GM12891 (cell line): ENCODE measurements at places on chromosomes 7 and 10.

DNA sequence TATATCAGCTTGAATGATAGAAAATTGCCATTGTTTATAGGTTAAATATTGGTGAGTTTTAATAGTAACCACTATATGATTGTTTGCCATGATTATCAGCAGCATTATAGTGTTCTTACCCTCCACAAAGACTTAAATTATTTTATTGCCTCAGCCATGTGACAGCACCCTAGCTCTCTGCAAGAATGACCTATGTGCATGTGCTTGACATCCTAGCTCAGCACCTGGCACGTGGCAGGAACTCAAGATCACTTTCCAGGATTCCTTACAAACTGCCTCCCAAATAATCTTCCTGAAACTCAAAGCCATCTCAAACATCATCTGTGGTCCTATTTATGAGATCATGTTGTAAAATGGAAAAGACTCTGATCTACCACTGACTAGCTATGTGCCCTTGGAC lies 68.1 kb upstream of the ANKRD30A start:
- DNase-seq: no peak

DNA sequence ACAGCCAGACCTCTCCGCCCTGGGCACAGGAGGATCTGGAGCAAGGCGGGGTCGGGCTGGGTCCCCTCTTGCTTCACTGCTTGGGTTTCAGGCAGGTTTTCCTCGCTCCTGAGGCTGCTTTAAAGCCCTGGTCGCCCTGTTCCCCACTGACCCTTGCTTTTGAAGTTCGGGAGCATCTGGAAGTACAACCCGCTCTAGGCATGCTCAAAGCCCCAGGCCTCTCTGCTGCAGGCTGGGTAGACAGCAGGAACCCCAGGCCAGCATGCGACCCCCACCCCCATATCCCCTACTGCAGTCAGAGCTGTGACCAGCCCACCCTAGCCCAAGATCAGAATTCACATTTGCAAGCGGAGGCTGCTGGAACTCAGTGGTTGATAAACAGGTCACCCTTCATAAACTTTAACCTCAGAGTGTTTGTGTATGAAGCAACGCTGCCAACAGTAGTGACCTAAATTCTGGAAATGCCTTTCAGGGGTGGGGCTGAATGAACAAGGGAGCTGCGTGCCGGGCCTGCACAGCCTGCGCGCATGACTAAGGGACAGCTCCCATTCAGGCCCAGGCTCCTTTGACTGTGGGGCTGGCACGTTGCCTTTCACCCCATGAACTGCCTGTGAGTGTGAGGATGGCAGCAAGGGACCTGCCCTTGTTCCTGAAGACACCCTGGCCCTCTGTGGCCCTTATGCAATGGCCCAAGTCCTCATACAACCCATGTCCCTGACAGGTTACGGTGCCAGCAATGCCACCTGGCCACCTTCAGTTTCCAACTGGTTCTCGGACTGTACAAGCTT lies 52.5 kb downstream of the PROSER2 start:
- no peak for DNase-seq

GRCh38 chr7:64888901-64889685 lies 14.0 kb upstream of the ZNF273 start:
- no peak for DNase-seq

GRCh38 chr7:77954773-77955555 lies 156.4 kb downstream of the PHTF2 start:
- DNase-seq: no peak

- DNase-seq: peak; percentile 3
Observed at GRCh38 chr10:23826421-23826820, 382.5 kb upstream of the KIAA1217 start.

GRCh38 chr7:92720604-92721350 lies 115.6 kb downstream of the CDK6 start:
- DNase-seq: no peak

DNA sequence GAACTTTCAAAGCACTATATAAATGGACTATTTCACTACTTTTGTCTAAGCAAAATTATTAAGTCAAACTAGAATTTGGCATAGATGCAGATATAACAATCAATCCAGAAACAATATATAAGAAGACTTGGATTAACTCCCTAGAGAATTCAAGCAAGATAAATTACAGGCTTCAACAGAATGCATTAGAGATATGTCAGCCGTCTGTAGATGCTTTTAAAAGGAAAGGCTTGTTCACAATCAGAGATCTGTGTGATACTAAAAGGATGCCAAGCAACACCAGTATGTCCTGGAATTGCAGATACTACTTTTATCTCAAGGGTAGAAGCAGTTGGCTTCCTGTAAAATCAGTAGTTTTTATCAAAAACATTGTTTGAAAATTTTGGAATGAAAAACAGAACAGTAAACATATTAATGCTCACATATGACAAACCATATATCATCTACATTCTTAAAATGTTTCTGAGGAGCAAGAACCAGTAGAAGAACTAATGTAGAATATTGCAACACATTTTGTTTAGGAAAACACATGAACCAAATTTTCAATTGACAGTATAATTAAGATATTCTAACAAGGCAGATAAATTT lies 947.9 kb upstream of the LRRN3 start:
- DNase-seq: no peak

DNA sequence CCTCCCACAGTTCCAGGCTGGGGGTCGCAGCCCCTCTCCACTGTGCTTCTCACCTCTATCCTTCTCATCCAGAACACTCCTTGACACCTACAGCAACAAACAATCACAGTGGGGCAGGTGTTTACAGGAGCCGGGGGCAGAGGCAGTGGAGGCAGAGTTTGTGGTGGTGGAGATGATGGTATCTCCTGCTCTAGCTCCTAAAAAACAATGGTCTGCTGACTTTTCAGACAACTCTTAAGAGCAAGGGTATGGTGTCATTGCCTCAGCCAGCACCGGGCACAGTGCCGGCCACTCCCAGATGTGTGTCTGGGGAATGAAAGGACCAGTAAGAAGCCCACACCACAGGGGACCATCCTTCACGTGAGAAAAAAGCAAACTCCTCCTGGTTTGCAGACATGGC lies 36.3 kb upstream of the ANTXRL start:
- no peak for DNase-seq

DNA sequence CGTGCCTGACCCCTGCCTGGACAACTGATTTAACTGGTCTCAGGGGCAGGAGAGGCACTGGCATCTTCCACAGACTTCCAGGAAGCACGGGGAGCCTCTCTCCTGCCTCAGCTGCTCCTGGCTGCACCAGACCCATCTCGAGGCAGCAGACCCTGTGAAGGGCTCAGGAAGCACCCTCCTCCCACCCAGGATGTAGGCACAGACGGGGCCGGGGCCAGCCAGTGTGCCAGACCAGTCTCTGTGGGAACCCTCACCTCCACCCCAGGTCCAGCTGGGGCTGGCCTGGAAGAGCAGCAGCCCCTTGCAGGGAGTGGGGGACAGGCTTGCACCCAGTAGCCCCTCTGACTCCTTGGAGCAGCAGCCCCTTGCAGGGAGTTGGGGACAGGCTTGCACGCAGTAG lies 56.3 kb downstream of the RASGEF1A start:
- no peak for DNase-seq

DNA sequence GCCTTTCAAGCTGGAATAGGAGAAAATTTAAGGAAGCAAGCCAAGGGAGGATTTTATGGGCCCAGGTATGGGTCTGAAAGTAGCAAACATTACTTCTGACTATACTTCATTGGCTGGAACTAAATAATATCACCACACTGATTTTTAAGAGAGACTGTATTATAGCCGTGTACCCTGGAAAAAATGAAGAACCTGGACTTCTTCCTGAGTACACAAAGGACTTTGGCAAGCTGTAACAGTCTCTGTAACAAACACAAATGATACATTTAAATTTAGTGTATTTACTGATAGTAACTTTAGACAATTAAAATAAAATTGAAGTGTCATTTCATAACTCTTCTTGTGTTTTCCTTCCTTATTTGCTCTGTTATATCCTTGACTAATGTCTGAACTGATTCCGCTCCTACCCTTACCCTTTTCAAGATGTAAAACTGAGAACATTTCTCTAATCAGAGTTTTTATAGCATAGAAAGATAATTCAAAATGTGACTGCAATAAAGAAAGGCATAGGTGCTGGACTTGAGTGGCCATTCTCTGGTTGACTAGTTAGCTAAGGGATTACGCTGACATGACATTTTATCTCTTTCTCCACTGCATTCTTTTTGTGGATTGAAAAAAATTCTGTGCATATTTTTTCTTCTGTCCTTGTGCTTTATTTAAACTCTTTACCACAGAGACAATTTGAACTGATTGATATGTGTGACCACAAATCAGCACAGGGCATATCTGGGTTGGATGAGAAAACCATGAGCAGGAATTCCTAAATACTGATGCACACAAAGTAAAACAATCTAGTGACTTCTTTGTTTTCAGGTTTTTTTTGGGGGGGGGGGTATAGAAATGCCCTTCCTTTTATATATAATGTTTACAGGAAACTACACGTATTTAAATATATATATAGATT lies 349.7 kb downstream of the MDFIC start:
- DNase-seq: no peak

DNA sequence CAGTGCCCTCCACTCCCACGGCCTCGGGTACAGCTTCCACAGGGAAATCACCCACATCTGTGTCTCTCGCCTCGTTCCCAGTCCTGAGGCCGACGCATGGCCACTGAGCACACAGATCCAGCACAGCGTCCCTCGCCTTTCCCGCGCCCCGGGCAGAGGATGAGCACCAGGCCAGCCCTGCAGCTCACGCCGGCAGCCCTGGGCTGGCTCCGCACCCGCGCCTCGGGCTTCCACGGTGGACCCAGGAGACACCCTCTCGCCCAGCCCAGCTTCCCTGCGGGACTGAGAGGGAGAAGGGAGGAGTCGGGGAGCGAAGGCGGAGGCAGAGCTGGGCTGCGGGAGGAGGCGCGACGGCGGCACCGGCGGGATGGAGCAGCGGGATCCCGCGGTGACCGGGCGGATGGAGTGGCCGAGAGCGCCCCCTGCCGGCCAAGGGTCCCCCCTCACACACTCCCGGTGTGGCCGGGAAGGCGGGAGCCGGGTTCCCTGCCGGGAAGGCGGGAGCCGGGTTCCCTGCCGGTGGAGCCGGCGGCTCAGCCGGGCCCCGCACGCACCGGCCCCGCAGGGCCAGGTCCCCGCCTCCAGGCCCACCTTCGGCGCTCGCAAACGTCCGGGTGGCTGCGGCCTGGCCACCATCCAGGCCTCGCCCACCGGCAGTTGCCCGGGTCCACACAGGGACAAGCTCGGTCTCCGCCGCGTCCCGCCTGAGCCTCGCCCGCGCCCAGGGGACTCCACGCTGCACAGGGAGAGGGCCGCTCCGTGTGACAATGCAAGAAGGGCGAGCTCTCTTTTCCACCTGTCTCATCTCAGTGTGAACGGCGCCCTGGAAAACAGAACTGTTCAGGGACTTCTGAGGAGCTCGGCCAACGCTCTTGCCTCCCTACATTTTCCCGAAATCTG lies 110.3 kb upstream of the LANCL2 start:
- DNase-seq: peak; percentile 90

DNA sequence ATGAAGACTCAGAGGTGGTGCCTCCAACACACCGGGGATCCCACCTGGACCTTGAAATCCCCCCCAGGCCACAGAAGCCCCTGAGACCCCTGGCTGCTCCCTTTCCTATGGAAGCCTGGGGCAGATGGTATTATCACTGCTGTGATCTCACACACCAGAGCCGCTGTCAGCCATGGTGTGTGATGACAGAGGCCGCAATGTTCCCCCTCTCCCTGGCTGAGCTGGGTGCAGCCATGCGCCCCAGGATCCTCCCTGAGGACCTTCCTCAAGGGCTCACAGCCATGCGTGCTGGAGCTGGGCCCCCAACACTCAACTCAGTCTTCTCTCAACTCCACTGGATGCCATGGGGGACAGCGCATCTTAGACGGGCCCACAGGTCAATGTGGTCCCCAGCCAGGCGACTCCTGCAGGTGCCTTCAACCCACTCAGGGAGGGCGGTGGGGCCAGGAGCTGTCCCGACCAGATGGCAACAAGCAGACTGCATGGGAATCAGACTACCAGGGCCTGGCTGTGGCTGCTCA lies 44.9 kb downstream of the VIPR2 start:
- DNase-seq: no peak

DNA sequence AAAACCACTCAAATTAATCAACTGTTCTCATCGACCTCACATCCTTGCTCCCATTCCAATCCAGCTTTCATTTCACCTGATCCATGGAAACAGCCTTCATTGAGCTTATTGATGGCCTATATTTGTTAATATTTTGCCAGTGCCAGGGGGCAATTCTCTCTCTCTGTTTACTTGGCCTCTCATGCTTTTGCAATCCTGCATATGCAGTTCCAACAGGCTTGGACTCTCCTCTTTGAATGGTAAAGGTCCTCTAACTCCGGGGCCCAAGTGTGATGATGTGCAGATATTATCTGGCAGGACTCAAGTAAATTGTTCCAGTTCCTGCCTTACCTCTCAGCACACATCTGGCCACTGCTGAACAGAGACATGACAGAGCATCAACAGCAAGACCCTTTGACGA lies 67.3 kb downstream of the ZNF783 start:
- DNase-seq: no peak

- DNase-seq: no peak
Observed at GRCh38 chr10:13706604-13707003, 119.8 kb downstream of the PRPF18 start.

DNA sequence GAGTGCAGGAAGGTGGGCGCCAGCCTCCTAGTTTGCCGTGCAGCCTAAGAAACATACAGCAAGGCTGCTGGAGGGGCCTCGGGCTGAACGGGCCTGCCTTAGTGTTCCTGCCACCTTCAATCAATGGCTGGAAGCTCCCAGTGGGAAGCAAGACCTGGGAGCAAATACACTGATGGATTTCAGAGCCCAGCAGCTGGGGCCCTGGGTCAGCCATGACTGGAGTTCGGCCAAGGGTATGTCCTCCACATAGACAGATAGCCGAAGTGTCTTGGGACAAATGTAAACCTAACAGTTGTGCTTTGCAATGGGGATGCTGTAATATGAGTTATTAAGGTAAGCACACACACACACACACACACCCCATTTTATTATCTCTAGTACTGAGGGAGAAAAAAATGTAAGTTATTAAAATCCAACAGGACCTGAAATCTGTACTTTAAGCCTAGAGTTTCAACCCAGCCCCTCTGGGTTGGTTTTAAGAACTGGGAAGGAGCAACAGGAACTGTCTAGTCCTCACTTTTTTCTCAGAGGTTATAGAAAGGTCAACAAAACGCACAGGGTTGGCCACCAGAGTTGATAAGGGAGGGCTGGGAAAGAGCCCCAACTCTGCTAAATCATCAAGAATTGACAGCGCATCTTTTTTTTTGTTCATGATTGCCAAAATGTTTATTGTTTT lies 50.0 kb upstream of the CELF2 start:
- no peak for DNase-seq

GRCh38 chr10:44986179-44986578 lies 7.6 kb upstream of the DEPP1 start:
- no peak for DNase-seq

GRCh38 chr10:89891006-89891535 lies 189.7 kb downstream of the KIF20B start:
- no peak for DNase-seq

DNA sequence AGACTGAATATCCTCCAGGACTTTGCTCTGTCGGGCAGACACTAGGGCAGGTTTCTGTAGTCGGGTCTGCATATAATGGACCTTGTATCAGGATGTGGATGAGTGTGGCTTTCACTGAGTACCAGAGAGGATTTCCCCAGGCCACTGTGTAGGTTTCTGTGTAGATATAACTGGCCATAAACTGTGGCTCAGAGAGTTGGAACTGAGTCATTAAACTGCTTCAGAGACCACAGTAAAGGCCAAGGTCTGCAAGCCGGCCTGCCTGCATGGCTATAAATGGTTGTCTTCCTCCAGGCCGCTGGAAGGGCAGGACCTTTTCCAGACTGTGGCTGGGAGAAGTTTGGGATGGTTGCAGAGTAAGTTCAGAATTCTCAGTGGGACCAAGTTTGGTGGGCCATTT lies 16.9 kb downstream of the ZNF92 start:
- DNase-seq: no peak
